ENCODE measurements at places on chromosomes 16 and 17.

- peak; percentile 60 for DNase-seq
Measured at GRCh38 chr16:2023092-2024031, 3.3 kb upstream of the NHERF2 start.

- no peak for DNase-seq
Measured at GRCh38 chr16:24174957-24175356, 81.2 kb upstream of the CACNG3 start.

DNA sequence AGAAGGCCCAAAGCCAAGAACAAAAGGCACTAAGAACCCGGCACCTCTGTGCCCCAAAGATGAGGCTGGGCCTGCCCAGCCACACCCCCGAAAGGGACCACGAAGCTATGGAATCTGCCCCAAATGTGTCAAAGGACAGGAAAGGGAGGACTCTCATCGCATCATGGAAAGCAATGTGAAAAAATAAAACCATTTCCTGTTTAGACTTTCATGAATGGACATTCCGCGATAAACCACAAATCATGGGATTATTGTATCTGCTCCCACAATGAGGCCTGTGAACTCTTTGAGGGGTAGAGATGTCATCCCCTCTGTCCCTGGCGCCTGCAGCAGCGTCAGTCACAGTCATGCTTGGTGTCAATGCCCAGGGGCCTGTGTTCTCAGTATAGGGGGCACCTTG lies 135.0 kb downstream of the COPRS start:
- no peak for DNase-seq

GRCh38 chr16:54927125-54928015 lies 3.3 kb upstream of the IRX5 start:
- DNase-seq, result no peak

GRCh38 chr16:9016824-9017223 lies 53.1 kb upstream of the USP7 start:
- DNase-seq, result no peak

GRCh38 chr17:58219789-58220183 lies 731 bp upstream of the MKS1 start:
- no peak for DNase-seq

- DNase-seq, result no peak
Measured at GRCh38 chr16:46787909-46788308, 39.8 kb upstream of the MYLK3 start.

DNA sequence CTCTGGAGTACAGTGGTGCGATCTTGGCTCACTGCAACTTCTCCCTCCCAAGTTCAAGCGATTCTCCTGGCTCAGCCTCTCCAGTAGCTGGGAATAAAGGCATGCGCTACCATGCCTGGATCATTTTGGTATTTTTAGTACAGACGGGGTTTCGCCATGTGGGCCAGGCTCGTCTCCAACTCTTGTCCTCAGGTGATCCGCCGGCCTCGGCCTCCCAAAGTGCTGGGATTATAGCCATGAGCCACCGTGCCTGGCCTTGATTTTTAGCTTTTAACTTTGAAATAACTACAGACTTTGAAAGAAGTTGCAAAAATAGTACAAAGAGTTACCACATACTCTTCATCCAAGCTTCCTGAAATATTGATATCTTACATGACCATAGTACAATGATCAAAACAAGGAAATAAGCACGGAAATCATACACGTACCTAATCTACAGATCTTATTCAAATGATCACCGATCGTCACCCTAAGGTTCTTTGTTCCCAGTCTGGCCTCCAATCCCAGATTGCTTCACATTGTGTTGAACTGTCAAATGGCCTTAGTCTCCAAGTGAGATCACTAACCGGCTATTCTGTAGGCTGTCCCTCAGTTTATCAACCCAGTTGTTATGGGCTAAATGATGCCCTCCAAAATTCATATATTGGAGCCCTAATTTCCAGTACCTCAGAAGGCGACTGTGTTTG lies 18.4 kb downstream of the NPIPA1 start:
- no peak for DNase-seq

- no peak for DNase-seq
Measured at GRCh38 chr16:81841722-81842121, 62.6 kb downstream of the PLCG2 start.

GRCh38 chr17:6998855-6999508 lies 3.1 kb downstream of the ALOX12 start:
- no peak for DNase-seq

DNA sequence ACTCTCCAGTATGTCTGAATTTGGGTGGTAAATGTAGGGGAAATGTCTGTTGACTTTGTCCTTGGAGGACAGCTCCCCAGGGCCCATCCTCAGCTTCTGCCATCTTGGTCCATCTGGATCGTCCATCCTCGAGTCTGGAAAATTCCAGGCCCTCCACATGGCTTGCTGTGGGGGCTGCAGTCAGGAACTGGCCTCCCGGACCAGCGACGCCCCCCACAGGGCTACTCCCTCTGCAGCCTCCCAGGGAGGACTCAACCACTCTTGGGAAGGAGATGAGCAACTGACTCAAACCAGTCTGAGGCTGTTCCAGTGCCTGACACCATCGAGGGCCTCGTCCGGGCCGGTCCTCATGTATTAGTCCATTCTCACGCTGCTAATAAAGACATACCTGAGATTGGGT lies 5.5 kb upstream of the ZG16B start:
- no peak for DNase-seq

DNA sequence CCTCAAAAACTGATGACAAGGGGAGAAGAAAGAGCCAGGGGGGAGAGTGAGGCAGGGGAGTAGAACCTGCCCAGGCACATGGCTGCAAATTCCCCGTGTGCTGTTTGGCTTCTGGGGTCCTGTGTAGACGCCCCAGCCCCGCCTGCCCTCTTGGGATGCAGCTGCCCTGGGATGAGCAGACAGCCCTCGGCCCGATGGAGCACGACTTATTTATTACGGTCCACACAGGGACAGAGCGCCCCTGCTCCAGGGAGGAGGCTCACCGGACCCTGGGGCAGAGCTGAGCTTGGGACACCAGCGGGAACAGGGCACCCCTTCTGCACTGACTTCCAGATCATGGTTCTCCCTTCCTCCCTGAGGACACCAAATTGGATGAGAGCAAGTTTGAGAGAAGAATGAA lies 9.1 kb downstream of the LDHD start:
- no peak for DNase-seq

- no peak for DNase-seq
Measured at GRCh38 chr16:48373258-48374029, 11.8 kb downstream of the SIAH1 start.

- DNase-seq, result no peak
Measured at GRCh38 chr17:59899099-59899498, 6.2 kb downstream of the RPS6KB1 start.

DNA sequence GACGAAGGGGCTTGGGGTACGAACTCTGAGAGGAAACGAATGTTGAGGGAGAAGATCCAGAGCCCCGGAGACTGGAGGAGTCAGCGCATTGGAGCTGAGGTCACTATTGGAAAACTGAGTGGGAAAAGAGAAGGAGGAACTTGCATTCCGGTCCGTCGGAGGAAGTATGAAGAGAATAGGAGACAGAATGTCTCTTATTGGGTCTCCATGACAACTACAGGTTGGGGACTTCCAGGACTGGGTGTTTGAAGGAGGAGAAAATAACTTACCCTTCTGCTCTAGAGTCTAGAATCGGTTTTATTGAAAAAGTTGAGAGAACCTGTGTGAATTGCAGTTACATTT lies 537 bp downstream of the GOSR1 start:
- DNase-seq, result no peak

- DNase-seq, result no peak
Measured at GRCh38 chr16:4696905-4697847, 3.8 kb downstream of the NUDT16L1 start.

DNA sequence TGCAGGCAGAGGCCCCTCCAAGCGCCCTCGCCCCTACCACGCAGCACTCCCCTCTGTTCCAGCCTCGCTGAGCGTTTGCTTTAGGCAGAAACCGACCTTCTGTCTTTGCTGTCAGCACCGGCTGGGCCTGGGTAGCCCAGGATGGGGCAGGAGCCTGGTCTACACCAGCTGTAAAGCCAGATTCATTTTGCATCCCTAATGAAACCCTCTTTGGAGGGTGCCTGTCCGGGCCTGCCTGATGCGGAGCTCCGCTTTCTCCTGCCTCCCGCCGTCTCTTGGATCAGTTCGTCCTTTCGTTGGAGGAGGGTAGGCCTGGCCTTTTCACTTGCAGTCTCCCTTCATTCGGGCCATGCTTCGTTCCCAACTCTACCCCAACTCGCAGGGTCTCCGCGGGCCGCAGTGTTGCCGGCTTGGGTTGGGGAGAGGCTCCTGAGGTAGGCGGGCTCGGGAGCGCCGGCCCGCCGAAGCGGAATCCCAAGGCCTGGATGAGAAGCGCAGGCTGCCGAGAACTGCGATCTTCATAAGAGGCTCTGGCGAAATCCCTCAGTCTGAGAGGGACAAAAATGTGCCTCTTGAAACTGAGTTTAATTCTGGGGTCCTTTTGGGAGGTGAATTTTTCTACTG lies 4.8 kb upstream of the HOXB8 start:
- no peak for DNase-seq

GRCh38 chr16:87233928-87234327 lies 83.3 kb downstream of the C16orf95 start:
- no peak for DNase-seq

DNA sequence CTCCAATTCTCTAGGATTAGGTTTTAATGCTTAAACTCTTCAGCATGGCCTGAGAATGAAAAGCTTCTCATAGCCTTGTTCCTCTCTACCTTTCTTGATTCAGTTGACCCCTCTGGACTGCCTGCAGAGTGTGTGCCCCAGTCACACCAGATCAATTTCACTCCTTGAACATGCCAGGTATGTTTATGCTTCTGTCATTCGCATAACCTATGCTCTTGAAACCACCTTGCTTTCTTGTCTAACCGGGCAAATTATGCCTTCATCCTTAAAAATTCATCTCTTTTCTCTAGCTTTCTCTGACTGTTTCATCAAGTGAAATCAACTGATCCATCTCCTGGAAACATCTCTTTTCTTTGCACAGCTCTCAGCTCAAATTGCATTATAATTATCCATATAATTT lies 42.3 kb downstream of the CDH11 start:
- DNase-seq, result no peak

DNA sequence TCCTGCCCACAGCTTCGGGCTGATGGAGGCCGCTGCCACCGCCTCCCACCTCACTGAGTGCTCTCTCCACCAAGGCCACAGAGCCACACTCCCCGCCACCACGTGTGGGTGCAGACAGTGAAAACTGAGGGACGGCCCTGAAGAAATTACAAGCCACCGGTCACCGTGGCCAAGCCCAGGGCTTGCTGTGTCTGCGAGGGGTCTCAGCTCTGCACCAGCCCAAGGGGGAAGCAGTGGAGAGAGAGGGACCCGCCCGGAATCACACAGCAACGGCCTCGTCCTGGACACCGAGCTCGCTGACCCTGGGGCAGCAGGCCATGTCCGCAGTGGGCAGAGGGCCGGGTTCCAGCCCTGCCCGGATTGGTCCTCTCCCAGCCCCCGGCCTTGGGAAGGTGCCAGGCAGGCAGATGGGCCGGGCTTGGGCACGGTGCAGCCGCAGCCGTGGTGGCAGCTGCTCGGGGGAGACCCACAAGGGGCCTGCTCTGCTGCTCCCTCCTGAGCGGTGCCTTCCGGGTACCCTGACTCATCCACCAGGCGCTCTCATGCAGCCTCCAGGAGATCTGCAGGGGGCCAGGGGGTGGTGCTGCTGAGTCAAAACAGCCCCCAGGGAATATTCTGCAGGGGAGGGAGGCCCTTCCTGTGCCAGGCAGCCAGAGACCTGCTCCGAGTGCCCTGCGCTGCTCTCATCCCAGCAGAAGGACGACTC lies 52.0 kb downstream of the CBFA2T3 start:
- peak; percentile 52 for DNase-seq

DNA sequence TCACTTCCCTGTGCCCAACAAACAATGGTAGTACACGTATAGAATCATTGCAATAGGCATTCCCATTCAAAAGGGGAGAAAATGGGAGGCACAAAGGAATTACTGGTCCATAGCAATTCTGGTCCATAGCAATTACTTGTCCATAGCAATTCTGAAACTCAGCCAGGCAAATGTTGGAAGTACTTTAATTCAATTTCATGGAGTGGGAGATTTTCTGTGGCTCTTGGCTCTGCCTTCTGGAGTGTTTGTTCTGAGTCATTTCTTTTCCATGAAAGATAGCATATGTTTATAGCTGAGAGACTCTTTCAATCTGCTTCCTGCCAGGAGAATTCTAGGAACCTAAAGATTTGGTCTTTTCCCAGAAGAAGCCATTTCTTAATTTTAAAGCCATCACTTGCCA lies 182.8 kb upstream of the ELAC2 start:
- no peak for DNase-seq

DNA sequence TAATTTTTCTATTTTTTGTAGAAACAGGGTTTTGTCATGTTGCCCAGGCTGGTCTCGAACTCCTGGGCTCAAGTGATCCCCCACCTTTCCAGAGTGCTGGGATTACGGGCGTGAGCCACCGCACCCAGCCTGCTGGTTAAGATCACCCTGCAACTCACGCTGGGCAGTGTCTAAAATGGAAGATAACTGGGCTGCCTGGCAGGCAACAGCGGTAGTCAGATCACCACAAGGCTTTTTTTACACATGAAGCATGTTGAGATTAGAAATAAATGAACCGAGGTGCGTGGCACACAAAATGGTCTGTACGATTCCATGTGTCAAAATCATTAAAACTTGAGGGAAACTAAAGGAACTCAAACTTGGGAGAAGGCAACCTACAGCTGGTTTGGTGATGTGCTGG lies 26.7 kb downstream of the ZNF276 start:
- DNase-seq, result no peak

- DNase-seq, result peak; percentile 55
Measured at GRCh38 chr17:47776330-47777197, 43.5 kb downstream of the TBX21 start.

DNA sequence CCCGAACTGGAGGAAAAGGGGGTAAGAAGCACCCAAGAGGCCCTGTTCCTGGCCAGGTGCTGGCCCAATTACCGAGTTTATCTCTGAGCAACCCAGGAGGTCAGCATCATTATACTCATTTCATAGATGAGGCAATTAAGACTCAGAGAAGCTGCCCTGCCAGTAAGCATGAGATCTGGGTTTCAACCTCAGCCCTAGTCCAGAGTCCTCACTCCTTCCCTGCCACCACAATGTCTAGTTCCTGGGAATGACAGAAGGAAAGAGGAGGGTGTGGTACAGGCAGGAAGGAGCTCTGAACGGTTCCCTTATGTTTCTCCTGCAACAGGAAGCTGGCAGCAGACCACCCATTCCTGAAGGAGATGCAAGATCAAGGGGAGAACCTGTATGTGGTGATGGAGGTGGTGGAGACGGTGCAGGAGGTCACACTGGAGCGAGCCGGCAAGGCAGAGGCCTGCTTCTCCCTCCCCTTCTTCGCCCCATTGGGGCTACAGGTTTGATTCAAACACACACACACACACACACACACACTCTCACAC lies 7.4 kb downstream of the GSDMA start:
- no peak for DNase-seq

All from SW 1271 (cell line).